Inflammatory macrophage (primary cell): ENCODE measurements at places on chromosomes 1 and 21.

GRCh38 chr1:9687120-9687873, 35.8 kb downstream of the PIK3CD start:
- DNase-seq, result peak; percentile 22

- no peak for DNase-seq
Observed at GRCh38 chr1:2257245-2257627, 29.1 kb downstream of the SKI start.

DNA sequence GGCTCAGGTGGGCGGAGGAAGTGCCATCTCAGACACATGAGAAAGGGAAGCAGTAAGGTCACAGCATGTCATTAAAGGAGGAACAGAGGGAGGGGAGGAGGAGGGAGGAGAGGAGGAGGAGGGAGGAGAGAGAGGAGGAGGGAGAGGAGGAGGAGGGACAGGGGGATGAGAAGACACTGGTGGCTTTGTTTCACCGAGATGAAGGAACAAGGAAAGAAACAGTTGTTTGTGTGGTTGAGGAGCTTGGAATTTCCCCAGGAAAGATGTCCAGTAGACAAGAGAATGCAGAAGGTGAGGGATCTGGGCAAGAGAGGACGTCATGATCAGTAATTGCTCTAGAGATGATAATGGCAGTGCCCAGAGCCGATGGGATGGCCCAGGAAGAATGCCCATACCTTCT, 97.7 kb downstream of the AJAP1 start:
- no peak for DNase-seq

GRCh38 chr1:51044199-51044598, 57.8 kb upstream of the C1orf185 start:
- DNase-seq, result no peak

- DNase-seq, result no peak
Observed at GRCh38 chr1:110163591-110163990, 13.3 kb downstream of the SLC6A17 start.

- DNase-seq, result no peak
Observed at GRCh38 chr1:222697826-222698225, 14.5 kb downstream of the AIDA start.

- DNase-seq, result no peak
Observed at GRCh38 chr1:230087028-230087716, 20.1 kb downstream of the GALNT2 start.

DNA sequence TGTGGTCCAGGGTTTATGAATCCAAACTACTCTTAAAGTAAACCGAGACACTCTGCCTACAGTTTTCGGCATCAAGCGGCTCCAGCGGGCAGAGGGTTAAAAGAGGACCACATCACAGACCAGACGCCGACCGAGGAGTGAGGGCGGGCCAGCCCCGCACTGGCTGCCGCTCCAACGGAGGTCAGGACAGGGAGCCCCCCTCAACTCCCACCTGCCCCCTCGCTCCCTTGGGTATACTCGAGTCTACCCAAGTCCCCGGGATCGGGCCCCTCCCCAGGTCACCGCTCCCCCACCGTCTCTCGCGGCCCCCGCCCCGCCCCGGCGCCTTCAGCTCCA, 312 bp downstream of the ARNT start:
- peak; percentile 38 for DNase-seq

GRCh38 chr1:19776933-19777332, 22.8 kb downstream of the TMCO4 start:
- no peak for DNase-seq

DNA sequence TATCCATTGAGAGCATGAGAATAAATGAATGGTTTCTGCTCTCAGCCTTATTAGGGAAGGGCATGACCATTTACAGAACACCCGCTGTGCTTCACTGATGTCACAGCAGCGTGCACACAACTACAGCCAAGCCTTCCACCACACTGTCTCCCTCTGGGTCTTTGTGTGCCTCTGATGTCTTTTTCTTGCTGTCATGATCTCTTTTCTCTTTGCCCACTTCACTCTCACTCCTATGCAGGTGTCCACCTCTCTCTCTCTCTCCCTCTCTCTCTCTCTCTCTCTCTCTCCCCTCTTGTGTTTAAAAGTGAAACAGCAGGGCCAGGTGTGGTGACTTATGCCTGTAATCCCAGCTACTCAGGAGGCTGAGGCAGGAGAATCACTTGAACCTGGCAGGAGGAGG, 232.5 kb upstream of the JUN start:
- no peak for DNase-seq

DNA sequence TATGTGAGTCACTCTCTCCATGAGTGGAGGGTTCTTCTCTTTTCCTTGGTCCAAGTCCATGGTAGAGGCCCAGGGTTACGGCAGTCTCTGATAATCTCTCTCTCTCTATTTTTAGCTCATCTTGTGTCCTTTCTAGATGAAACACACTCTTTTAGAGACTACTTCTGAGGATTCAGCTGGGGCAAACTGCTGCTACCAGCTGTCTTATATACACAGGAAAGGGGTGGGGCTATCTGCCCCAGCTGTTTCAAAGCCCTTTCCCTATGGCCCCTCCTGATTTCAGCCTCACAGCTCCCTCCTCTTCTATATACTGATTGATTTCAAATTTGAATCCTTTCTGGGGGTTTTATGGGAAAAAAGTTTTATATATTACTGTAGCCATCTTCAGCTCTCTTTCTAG, 324.8 kb downstream of the RWDD3 start:
- DNase-seq, result no peak

GRCh38 chr1:183543619-183544204, 46.5 kb downstream of the NCF2 start:
- peak; percentile 50 for DNase-seq

- DNase-seq, result no peak
Observed at GRCh38 chr1:154483941-154484803, 17.8 kb upstream of the TDRD10 start.

GRCh38 chr21:45082736-45083135, 8.4 kb downstream of the ADARB1 start:
- no peak for DNase-seq

GRCh38 chr1:181386951-181387350, 96.4 kb upstream of the CACNA1E start:
- no peak for DNase-seq

- peak; percentile 61 for DNase-seq
Observed at GRCh38 chr1:156508205-156508954, 7.8 kb upstream of the MEF2D start.

DNA sequence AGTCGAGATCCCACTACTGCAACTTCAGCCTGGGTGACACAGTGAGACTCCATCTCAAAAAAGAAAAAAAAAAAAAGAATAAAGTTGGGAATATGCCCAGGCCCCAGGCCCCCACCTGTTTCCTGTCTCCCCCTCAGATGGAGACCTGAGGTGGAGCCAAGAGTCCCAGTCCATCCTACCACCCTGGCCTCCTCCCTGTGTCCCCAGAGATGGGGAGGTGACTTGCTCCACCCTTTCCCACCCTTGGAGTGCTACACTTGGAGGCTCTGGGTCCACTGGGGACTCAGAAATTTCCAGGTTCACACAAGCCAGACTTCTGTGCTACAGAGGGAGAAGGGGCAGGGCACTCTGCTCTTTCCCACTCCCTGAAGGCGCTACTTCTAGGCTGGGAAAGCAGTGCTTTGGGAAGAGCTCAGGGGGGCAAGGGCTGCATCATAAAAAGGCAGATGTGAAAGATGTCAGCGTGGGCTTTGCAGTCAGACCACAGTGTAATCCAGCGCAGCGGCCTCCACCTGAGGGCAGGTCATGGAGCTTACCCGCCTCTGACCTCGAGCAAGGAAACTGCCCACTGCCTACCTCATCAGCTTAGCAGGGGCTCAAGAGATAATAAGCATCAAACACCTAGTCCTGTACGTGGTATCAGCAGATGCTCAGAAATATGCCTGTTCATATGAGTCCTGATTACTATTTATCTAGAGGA, 13.4 kb downstream of the TMEM63A start:
- DNase-seq, result no peak

DNA sequence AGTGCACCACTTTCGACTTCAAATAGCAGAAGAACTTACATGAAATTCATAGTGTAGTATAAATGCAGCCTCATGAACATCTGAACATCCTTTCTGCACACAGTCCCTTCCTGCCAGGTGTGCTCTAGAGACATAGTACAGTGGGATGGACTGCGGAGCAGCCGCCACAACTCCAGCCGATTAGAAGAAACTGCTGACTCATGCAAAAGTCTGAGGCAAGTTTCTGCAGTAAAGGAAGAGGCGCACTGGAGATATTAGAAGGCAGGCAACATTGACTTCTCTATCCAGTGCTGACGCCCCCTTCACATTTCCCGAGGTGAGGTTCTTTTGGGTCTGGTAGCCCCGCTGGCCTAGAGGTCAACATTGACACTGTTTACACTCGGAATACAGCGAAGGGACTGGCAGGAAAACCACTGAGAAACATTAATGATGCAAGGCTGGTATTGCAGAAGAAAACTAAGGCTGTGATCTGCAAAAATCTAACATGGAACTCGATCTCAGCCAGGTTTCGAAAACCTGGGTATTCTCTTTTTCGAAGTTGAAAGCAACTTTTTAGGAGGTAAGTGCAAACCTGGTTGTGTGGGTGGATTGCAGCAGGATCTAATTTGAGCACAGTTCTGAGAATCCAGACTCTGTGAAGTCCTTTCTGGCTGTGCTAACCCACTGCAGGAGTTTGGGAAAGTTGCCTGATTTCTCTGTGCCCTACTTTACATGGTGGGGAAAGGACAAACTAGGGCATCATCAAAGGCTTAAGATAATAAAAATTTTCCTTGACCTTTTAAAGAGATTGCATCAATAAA, 90.7 kb downstream of the CDC7 start:
- peak; percentile 2 for DNase-seq

DNA sequence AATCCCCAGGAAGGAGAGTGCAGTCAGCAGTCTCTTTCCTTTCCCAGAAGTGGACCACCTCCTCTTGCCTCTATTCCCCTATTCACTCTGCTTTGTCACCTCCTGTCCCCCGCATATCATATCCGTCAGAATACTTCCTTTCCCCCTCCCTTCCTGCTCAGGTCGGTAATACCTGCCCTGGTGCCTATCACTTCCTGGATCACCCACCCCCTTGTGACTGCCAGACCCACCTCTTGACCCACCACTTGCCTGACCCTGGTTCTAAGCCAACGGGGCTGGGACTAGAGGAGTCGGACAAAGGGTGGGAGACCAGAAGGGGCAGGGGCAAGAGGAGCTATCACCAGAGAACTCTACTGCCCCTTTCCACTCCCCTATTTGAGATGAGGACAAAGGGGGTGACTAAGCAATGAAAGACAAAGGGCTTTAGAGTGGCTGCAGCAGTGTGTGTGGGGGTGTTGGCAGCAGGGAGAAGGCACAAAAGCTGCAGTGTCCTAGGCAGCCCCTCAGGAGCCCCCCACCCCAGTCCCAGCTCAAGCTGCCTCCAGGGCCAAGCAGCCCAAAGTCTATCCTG, 1.7 kb upstream of the ADAMTS4 start:
- DNase-seq, result no peak

DNA sequence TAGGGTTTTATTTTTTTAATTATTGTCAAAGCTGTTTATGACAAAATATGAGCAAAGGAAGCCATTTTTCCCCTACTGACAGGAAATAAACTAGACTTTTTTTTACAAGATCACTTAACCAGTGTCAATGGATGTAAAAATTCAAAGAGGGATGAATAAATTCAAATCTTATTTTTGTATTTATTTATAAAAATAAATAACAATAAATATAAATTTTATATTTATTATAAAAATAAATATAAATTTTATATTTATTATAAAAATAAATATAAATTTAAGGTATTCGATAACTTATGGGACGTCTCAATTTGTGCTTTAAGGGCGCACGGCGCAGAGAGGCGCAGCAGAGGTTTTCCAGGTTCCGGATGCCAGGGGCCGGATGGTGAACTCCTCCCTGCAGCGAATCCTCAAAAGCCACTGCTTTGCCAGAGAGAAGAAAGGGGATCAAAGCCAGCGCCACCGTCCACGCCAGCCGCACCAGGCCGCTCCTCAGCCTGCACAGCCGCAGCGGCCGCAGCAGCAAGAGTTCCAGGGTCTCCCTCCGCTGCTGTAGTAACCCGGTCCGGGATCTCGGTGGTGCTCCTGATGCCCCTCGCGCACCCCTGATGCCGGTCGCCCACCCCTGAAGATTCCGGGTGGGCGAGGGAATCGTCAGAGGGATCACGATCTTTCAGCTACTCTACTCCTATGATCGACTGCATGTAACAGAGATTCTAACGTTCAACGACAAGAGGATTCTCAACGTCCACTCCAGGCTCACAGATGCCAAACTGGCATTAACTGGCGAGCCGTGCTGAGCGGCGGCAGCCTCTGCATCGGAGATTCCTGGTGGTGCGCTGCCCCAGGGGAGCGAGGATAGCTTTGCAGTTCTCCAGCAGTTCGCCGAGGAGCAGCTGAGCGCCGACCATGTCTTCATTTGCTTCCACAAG, 28.5 kb upstream of the RLF start:
- DNase-seq, result no peak

- no peak for DNase-seq
Observed at GRCh38 chr1:172041742-172042141, 200.4 kb downstream of the DNM3 start.

DNA sequence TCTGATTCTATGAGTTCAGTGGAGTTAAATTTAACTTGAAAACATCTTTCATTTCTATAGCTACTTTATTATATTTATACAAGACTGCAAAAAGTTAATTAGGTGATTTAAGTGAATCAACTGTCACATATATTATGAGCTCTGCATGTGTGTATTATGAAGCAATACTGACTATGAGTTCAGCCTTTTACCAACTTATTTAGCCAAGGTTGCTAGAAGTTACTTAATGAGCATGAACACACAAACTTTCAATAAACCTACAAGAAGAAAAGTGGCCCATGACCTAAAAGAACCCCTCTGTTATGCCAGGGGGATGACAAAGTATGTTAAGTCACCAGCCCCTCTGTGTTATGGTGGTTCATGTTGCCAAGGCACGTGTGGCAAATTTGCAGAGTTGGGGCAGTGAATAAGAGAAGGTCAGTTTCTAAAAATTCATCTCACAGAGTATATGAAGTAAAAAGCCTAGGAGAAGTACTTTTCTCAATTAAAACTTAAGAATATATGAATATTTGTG, 86.7 kb upstream of the LYPLAL1 start:
- DNase-seq, result peak; percentile 61

DNA sequence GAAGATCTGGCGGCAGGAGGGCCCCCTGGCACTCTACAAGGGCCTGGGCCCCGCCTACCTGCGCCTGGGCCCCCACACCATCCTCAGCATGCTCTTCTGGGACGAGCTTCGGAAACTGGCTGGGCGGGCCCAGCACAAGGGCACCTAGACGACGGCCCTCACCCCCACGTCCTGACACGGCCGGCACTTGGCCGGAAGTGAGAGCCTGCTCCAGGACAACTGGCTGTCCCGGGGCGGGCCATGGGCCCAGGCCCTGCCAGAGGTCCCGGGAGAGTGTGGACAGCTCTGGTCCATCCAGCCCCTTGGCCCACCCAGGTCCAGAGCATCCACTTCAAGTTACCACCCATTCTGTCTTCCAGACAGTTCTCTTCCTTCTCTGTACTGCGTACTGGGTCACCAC, 3.0 kb upstream of the TMEM82 start:
- no peak for DNase-seq
